Upper lobe of right lung (tissue), 1 donor: ENCODE measurements at places on chromosomes 7 and 10. TPM values are rescaled to one million over a fixed set of nuclear protein-coding genes. Genes with fewer than 3 reads are reported as not detected.

Gene MKI67
- 2.1 TPM for total RNA-seq

DNA sequence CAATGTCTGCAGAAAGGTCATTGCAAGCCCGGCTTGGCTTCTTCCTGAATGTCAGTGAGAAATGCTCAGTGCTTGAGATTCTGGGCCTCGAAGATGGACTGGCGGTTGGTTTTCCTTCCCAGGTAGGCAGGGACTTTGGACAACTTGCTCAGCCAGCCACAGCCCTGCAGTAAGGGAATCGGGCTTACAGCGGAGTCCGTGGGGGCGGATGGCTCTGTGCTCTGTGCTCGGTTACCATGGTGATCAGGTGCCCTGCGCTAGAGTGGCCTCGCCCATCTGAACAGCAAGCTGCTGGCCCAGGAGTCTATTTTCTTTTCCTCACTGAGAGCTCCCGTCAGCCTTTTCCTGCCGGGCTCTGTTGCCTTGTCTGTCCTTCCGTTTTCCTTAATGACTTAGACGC, 77.8 kb upstream of the SH2B2 start:
- no peaks in the 10 kb centered on the region for H3K27me3 ChIP-seq
- H3K4me3 ChIP-seq: no peak overlapping the region
- H3K27ac ChIP-seq: no peak overlapping the region

DNA sequence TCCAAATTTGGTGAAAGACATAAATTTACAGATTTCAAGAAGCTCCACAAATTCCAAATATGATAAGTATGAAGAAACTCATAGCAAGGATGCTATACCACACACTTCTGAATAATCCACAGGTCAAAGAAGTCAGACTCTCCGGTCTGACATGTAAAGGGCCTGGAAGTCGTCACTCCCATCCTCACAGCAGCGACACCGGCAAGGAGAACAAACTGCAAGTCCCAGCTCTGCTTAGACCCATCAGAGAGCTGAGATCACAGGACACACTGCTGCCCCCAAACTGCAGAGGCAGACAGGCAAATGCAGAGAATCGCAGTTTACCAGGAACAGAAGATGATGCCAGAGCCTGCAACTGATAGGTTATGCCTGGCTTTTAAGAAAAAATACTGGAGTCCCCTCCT, 62.0 kb downstream of the AMZ1 start:
- H3K4me1 ChIP-seq: no peaks in the 10 kb centered on the region
- no peak for DNase-seq
- no peak overlapping the region for H3K27ac ChIP-seq
- H3K36me3 ChIP-seq: no peaks in the 10 kb centered on the region
- H3K27me3 ChIP-seq: no peaks in the 10 kb centered on the region
- no peak overlapping the region for H3K4me3 ChIP-seq

GRCh38 chr10:116477986-116478664, 50.5 kb downstream of the PNLIPRP3 start:
- no peaks in the 10 kb centered on the region for H3K4me1 ChIP-seq
- H3K27ac ChIP-seq: no peak overlapping the region
- no peak overlapping the region for H3K4me3 ChIP-seq
- no peaks in the 10 kb centered on the region for H3K27me3 ChIP-seq
- DNase-seq: no peak

- H3K27me3 ChIP-seq: no peaks in the 10 kb centered on the region
- H3K27ac ChIP-seq: no peak overlapping the region
- no peaks in the 10 kb centered on the region for H3K36me3 ChIP-seq
- no peaks in the 10 kb centered on the region for H3K4me1 ChIP-seq
- H3K4me3 ChIP-seq: no peak overlapping the region
Observed at GRCh38 chr10:128422190-128422589, 296.0 kb upstream of the MKI67 start.
